Stimulated activated CD8-positive, alpha-beta memory T cell treated with anti-CD3 and anti-CD28 coated beads, Interleukin-4, amount 100 ng/mL, for 24 hours (primary cell): ENCODE measurements at places on chromosomes 7 and 10.

DNA sequence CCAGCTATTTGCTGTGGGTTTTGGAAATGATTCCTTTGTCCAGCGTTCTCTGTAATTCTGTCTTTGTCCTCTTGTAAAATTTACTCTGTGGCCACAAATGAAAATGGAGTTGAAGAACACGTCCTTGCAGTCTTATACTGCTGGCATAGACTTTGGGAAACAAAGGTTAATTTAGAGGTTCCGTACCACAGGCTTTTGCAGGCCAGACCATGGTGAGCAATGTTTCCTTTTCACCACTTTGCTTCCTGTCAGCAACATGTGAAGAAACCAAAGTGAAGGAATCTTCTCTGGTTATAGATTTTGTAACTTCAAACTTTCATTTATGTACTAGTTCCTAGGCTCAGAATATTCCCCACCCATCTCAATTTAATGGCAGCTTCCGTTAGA, 488.5 kb downstream of the MDFIC start:
- no peak for DNase-seq

DNA sequence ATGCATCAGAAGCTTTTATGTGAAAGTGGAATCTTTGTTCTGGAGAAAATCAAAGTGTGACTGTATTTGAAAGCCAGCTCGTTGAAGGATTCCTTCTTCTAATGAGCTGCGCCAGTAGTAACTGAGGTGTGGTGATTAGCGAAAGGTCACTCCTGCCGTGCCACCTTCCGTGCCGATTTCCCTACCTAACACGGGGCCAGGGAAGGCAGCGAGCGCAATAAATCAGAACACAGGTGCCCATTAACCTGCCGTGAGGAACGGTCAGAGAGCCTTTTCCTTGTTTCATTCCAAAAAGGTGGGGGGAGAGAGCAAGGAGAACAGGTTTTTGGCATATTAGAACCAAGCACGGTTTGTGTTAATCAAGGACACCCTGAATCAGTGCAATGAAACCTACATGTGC, 258.0 kb downstream of the CELF2 start:
- DNase-seq: no peak

- DNase-seq: no peak
Observed at GRCh38 chr10:121828045-121828444, 99.8 kb downstream of the ATE1 start.

DNA sequence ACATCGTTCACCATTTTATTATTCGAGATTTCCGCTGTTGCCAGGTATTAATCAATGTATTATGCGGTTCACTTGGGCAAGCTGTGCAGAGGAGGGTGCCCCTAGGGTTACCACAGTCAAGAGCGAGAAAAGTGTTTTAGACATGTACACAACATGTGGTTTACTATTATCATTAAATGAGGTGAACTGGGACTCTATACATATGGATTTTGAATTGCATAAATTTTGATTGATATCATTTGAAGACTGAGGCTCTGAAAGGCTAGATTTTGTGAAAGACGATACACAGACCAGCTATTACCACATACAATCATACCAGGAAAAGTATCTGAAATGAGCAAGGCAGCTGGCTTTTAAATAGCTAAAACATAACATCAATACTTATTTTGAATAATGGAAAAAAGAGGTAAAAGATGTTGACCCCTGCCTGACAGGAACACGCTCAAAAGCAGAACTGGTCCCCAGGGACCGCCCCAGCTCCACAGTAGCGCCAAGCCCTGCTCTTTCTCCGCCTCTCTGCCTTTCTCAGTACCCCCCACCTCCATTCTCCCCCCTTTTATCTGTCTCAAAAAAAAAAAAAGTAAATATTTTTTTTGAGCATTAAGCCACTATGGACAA, 413.4 kb upstream of the MKI67 start:
- DNase-seq: no peak

GRCh38 chr10:71863203-71863602, 12.2 kb upstream of the PSAP start:
- DNase-seq: no peak

DNA sequence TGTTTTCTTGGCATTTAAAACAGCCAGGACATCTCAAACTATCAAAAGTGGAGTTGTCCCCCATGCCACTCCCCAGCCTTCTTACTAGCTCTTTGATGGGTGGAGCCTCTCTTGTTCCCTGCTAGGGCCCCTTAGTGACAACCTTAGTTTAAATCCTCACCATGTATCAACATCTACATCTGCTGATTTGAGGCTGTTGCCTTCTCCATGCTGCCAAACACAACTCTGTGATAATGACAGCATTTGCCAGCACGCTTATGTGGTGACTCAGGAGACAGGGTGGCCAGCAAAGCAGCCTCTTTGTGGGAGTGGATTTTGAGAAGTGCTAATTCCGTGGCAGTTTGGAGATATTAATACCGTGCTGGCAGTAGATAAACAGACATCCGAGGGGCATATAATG, 145.4 kb downstream of the LRRC4 start:
- no peak for DNase-seq

- no peak for DNase-seq
Observed at GRCh38 chr7:1124164-1124563, 35.8 kb downstream of the ZFAND2A start.

GRCh38 chr10:110755781-110756180, 111.6 kb downstream of the RBM20 start:
- DNase-seq: no peak

GRCh38 chr7:124263232-124263827, 230.5 kb upstream of the TMEM229A start:
- DNase-seq: no peak

DNA sequence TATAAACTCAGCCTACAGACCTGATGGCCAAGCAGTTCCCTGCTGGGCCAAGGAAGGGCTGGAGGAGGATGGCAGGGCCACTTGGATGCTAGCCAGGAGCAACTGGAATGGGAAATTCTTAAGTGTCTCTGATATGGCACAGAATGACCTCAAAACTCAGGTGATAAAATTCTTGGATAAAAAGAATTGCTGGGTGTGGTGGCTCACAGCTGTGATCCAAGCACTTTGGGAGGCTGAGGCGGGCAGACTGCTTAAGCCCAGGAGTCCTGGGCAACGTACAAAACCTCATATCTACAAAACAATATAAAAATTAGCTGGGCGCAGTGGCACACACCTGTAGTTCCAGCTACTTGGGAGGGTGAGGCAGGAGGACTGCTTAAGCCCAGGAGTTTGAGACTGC, 14.0 kb upstream of the PKD1L1 start:
- no peak for DNase-seq

- DNase-seq: no peak
Observed at GRCh38 chr10:101935431-101935830, 91.8 kb upstream of the KCNIP2 start.

GRCh38 chr10:115141254-115141653, 48.1 kb downstream of the ATRNL1 start:
- no peak for DNase-seq

- no peak for DNase-seq
Observed at GRCh38 chr10:90319188-90319914, 538.5 kb downstream of the HTR7 start.

DNA sequence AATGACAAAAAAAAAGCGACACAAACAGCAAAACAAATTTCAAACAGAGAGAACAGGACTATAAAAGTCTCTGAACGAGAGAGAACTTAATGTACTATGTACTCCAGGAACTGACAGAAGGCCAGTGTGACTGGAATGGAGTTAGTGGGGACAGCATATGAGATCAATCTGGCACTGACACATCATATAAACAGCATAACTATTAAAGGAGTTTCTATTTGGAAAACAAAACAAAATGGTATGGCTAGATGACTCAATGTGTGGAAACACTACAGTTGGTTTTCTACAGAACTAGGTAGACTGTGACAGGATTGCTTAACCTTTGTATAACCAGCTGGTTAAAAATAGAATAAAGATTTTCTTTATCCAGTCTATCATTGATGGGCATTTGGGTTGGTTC, 232.9 kb upstream of the KAT6B start:
- no peak for DNase-seq

DNA sequence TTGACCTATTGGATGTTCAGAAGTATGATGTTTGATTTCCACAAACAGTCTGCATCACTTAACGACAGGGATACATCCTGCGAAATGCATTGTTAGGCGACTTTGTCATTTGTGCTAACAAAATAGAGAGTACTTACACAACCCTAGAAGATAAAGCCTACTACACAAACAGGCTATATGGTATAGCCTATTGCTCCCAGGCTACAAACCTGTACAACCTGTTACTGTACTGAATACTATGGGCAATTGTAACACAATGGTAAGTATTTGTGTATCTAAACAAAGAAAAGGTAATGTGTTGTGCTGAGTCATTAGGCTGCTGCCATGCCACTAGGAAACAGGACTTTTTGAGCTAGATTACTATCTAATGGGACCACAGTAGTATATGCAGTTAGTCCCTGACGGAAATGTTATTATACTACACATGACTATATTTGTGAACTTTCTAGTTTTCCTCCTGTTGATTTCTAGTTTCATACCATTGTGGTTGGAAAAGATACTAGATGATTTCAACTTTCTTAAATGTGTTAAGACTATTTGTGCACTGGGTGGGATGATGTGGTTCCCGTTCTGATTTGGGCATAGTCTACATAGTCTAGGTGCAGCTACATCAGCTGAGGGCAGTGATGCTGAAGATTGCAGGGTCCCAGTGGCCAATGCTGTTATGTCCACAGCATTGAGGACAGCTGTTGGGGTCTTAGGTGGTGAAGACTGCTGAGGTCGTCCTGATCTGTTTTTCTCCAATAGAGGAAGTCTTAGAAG, 161.7 kb downstream of the HTR7 start:
- DNase-seq: no peak

- no peak for DNase-seq
Observed at GRCh38 chr7:85030893-85031292, 156.0 kb downstream of the SEMA3D start.

GRCh38 chr10:95273393-95274312, 17.1 kb downstream of the PDLIM1 start:
- no peak for DNase-seq

GRCh38 chr10:109892931-109893330, 30.4 kb downstream of the XPNPEP1 start:
- no peak for DNase-seq

- peak; percentile 4 for DNase-seq
Observed at GRCh38 chr10:35335133-35336083, 901 bp upstream of the CCNY start.

- no peak for DNase-seq
Observed at GRCh38 chr10:3324612-3325038, 152.0 kb upstream of the PITRM1 start.

DNA sequence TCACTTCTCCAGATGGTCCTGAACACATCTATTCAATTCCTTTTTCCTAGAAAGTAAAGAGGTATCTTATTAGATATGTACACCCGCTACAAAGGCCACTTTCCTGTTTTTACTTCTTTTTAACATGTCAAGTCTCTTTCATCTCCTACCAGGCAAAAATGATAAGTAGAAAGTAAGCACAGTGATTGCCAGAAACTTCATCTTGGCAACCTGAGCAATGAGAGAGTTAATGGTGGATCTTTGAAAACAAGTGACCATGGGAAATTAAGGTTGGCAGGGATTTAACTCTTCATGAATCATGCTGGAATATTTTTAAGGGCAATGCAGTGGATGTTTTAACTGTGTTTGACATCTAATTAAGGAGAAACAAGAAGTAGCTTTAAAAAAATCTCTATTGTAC, 2.7 kb downstream of the SEMA3A start:
- DNase-seq: no peak

GRCh38 chr7:130954918-130955564, 221.0 kb upstream of the KLF14 start:
- DNase-seq: no peak

DNA sequence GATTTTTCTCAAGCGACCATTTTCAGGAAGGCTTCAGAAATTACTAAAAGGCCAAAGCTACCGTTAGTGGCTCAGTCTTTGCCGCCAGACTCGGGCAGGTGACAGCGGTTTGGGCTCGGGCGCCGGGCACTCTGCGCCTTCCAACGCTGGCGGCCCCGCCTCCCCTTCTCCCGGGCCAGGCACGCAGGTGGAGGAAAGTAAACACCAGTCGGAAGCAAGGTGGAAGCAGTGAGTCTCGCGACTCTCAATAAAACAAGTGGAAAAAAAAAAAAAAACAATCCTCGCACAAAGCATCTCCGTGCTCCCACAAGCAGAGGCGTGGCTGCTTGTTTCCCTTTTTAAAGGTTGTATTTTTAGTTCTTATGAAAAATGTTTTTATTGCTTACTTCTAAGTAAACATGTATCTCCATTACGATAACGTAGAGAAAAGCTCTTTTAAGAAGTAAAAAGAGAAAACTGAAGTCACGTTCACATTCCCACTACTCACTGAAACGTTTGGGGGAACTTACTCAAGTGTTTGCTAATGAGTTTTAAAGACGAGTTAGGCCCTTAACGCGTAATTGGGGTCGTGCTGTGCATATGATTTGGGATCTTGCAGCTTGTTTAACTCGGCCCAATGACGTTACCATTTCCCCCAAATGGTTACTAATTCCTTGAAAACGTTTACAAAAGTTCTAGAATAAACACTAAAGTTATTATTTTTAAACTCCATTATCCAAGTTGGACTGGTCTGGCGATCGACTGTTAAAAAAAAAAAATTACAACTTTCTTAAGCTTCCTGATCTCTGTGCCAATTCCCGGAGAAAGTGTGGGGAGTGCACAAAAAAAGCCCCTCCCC, 864 bp downstream of the CDCA7L start:
- DNase-seq: no peak
